ENCODE measurements at places on chromosomes 7 and 10.

DNA sequence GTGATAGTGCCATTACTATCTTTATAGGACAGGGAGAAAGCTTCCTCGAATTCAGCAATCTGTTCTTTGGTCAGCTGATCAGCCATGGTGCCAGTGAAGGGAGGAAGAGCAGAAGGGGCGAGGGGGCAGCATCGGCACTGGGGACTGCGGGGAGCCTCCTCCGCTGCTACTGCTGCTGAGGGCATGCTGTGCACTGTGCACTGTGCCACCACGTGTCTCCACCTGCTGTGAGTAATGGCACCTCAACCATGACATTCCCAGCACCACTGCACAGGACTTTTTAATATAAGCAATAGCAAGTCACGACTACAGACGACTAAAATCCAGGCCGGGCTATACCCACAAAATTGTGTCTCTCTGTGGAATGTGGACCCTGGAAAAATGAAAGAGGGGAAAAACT lies 105.0 kb upstream of the LANCL2 start:
- DNase-seq, result no peak

DNA sequence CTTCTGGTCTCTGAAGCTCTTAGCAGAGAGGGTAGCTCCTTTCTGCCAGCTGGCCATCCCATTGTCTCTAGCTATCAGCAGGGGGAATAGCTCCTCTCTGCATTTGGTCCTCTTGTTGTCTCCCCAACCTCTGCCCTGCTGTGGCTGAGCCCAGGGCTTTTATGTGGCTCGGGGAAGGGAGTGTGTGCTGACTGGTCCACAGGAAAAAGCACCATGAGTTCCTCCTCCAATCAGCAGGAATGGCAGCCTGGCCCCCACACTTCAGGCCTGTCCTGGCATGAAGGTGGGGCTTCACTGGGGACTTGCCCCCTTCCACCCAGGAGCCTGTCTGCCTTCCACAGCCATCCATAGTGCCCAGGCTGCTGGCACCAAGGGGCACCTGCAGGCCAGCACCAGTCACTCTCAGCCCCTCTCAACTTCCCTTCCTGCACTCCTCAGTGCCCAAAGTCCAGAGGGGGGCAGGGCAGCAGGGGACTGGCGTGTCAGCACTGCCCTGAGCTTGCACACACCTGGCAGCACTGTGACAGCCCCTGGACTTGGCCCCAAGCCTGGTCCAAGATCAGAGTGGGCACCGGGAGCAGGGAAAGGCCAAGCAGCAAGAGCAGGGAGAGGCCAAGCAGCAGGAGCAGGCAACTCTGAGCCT lies 36.2 kb downstream of the NOLC1 start:
- no peak for DNase-seq

DNA sequence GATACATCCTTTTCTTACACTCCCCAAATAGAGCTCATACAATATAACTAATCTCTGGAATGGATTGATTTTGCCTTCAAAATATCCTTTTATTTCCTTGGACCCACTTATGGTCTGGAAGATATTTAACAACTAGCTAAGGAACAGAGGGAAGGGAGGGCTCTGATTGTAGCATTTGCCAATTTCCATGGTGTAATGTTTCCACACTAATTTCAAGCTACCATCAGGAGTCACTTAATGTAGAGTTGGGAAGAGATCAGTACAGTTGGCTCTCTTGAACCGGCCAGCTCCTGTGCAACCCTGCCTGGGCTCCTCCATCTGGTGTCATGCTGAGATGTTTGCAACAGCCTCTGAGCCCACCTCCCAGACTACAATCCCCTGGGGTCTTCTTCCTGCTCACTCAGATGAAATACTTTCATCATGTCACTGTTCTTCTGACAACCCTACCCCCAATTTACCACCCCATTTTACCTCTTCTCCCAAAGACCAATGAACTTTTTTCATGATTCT lies 8.0 kb upstream of the IL6 start:
- no peak for DNase-seq

DNA sequence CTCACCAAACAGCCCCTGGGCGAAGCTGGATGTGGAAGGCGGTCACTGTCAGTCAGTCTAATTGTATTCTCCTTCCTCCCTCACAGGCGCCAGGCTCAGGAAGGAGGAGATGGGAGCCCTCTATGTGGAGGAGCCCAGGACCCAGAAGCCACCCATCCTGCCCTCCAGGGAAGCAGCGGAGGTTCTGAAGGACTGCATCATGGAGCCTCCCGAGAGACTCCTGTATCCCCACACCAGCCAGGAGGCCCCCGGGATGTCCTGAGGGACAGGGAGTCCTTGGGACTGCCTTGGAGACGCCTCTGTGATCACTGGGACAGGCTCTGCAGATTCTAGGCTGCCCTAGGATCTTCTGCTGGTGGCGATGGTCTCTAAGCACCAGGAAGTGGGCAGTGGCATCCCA lies 9.7 kb upstream of the ATP6V0E2 start:
- no peak for DNase-seq

- DNase-seq, result no peak
Measured at GRCh38 chr7:20494566-20494965, 120.9 kb upstream of the ABCB5 start.

- DNase-seq, result no peak
Measured at GRCh38 chr10:30995081-30995770, 36.4 kb downstream of the ZNF438 start.
